ENCODE measurements at places on chromosomes 7 and 10. TPM values are rescaled to one million over a fixed set of nuclear protein-coding genes. Genes with fewer than 3 reads are reported as not detected.

SPDYE1 gene
- total RNA-seq: not detected

DNA sequence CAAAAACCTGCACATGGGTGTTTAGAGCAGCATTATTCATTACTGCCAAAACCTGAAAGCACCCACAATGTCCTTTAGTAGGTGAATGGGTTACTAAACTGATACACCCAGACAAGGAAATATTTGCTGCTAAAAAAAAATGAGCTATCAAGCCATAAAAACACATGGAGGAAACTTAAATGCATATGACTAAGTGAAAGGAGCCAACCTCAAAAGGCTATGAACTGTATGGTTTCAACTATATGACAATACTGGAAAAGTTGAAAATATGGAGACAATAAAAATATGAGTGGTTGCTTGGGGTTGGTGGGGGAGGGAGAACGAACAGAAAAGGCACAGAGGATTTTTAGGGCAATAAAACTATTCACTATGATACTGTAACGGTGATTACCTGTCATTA, 291.0 kb downstream of the TNS3 start:
- no peak overlapping the region for H3K27ac ChIP-seq
- no peaks in the 10 kb centered on the region for H3K27me3 ChIP-seq
- H3K36me3 ChIP-seq: no peaks in the 10 kb centered on the region
- DNase-seq: no peak
- no peak overlapping the region for H3K4me3 ChIP-seq
- H3K4me1 ChIP-seq: no peaks in the 10 kb centered on the region

DNA sequence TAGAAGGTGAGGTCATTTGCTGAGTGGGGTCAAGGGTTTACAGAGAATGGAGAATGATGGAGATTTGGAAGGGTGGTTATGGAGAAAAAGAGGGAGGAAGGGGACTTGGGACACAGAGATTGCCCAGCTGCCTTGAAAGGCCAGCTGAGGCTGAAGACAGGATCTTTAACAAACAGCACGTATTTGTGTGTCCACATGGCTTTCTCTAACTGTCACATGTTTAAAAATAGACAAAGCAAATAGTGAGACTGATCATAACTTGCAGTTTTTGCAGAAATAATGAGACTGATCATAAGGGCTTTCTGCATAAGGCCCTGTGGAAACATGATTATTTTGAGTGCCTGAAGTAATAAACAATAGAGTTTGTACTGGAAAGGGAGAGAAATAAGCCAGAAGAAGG, 212.7 kb downstream of the HDAC9 start:
- H3K27me3 ChIP-seq: no peaks in the 10 kb centered on the region
- H3K27ac ChIP-seq: no peak overlapping the region
- H3K4me1 ChIP-seq: no peaks in the 10 kb centered on the region
- no peak overlapping the region for H3K4me3 ChIP-seq
- no peak for DNase-seq

GRCh38 chr10:63491588-63492316, 26.0 kb upstream of the JMJD1C start:
- no peaks in the 10 kb centered on the region for H3K36me3 ChIP-seq
- H3K4me1 ChIP-seq: no peaks in the 10 kb centered on the region
- no peaks in the 10 kb centered on the region for H3K27me3 ChIP-seq
- peak; percentile 76 for DNase-seq
- peak overlapping the region; percentile 7 for H3K4me3 ChIP-seq

DNA sequence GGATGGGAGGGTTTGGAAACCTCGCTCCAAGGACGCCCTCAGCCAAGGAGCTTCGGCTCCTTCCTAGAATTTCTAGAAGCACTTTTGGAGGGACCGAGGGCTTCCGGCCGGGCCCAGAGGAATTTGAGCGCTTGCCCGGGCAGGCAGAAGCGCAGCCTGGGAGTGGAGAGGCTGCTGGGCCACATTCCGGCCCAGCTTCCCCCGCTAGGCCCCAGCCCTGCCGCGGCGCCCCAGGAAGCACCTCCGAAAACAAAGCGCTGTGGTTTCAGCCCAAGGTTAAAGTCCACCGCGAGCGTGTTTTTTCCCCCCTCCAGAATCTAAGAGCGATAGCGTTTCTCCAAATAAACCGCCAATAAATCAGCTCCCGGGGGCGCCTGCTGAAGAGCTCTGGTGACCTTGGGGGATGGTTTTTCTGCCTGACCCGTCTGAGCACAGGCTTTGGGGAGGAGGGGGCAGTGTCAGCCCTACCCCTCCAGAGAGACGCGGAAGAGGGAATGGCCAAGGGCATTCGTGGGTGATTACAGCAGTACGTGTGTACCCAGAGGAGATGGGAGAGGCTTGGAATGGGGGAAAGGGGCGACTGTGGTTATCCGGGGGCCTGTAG, 5.7 kb upstream of the TNRC18 start:
- H3K27me3 ChIP-seq: no peaks in the 10 kb centered on the region
- peak; percentile 60 for DNase-seq
- H3K27ac ChIP-seq: peak overlapping the region; percentile 99
- H3K4me1 ChIP-seq: no peaks in the 10 kb centered on the region
- H3K36me3 ChIP-seq: no peaks in the 10 kb centered on the region

- no peak overlapping the region for H3K27ac ChIP-seq
- H3K4me3 ChIP-seq: no peak overlapping the region
- H3K36me3 ChIP-seq: no peaks in the 10 kb centered on the region
- H3K27me3 ChIP-seq: no peaks in the 10 kb centered on the region
- DNase-seq: no peak
Observed at GRCh38 chr10:48774416-48775205, 89.9 kb downstream of the WDFY4 start.

- H3K36me3 ChIP-seq: no peaks in the 10 kb centered on the region
- no peaks in the 10 kb centered on the region for H3K27me3 ChIP-seq
- no peak for DNase-seq
- no peak overlapping the region for H3K27ac ChIP-seq
Observed at GRCh38 chr10:3290550-3290949, 118.0 kb upstream of the PITRM1 start.

GRCh38 chr7:1818575-1819258, 148.6 kb downstream of the ELFN1 start:
- no peaks in the 10 kb centered on the region for H3K27me3 ChIP-seq
- H3K36me3 ChIP-seq: no peaks in the 10 kb centered on the region
- no peak for DNase-seq
- no peak overlapping the region for H3K4me3 ChIP-seq
- H3K27ac ChIP-seq: no peak overlapping the region
- H3K4me1 ChIP-seq: no peaks in the 10 kb centered on the region

DNA sequence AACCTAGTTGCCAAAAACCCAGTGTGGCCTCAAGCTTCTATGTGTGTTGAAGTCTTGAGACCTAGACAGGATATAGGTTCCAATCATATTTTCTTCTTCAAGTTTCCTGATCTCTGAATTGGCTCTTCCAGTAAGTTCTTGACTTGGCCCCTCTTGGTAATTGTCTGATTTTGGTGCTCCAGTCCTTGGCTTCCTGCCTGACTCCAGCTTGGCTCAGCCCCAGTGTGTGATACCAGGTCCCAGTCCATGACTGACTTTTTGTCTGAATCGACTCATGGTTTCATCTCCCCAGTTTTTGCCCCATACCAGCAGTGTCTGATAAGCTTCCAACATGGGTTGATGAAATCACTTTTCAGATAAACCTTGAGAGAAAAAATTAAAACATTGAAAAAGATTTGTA, 72.3 kb downstream of the FAS start:
- no peaks in the 10 kb centered on the region for H3K27me3 ChIP-seq
- no peak overlapping the region for H3K27ac ChIP-seq
- DNase-seq: peak; percentile 29
- no peak overlapping the region for H3K4me3 ChIP-seq

DNA sequence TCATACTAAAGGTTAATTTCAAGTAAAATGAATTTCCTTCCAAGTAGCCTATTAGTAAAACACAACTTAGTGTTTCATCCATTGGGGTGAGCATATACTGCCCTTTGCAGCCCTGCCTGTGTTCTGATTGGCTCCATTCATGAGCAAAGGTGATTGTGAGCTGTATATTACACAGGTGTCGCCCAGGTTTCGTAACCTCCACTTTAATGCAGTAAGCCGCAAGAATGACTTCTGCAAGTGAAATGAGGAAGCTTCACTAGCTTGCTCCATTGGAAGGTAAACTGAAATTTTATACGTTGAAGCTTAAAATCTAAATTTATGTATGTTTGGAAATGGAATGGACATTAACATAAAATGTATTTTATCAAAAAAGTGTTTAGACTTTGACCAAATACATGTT, 24.4 kb downstream of the MTURN start:
- H3K4me3 ChIP-seq: no peak overlapping the region
- H3K27me3 ChIP-seq: no peaks in the 10 kb centered on the region
- H3K36me3 ChIP-seq: no peaks in the 10 kb centered on the region
- no peak for DNase-seq

DNA sequence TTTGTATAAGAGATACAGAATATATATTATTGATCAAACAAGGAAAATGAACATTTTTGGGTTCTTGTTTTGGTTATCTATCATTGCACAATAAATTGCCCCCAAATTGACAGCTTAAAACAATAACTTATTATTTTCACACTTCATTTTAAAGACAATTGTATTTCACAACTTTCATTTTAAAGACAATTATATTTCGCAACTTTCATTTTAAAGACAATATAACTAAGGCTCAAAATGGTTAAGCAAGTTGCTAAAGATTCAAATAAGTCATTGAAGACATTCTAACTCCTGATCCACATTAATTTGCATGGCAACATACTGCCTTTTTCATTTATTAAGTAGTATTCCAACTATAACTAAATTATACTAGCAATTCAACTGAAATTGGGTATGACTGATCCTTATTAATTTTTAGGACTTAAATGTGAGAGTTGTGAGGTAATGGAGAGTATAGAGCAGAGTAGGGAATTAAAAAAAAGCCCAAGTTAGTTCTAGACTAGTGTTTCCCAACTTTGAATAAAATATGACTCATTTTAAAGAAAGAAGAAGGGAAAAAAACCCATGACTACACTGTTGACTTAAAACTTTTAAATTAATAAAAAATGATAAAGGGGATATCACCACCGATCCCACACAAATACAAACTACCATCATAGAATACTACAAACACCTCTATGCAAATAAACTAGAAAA, 9.9 kb upstream of the STEAP2 start:
- H3K27ac ChIP-seq: no peak overlapping the region
- H3K36me3 ChIP-seq: no peaks in the 10 kb centered on the region
- H3K4me3 ChIP-seq: no peak overlapping the region
- H3K4me1 ChIP-seq: no peaks in the 10 kb centered on the region
- H3K27me3 ChIP-seq: no peaks in the 10 kb centered on the region

ANK3 gene
- total RNA-seq: 34.8 TPM

DNA sequence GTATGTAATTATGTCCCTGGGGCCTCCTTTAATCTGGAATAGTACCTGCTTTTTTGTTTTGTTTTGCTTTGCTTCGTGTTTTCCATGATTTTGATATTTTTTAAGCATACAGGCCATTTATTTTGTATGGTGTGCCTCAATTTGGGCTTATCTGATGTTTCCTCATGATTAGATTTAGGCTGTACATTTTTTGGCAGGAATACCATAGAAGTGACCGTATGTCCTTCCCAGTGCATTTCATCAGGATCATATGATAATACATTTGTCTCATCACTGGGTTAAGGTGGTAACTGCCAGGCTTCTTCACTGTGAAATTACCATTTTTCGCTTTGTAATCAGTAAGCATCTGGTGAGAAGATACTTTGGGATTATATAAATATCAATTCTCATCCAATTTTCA, 117.8 kb upstream of the SAMD8 start:
- H3K36me3 ChIP-seq: no peaks in the 10 kb centered on the region
- H3K27me3 ChIP-seq: no peaks in the 10 kb centered on the region
- DNase-seq: no peak
- no peak overlapping the region for H3K4me3 ChIP-seq
- peaks cover 15% of the 10 kb centered on the region for H3K4me1 ChIP-seq

- DNase-seq: no peak
- H3K27ac ChIP-seq: no peak overlapping the region
- no peaks in the 10 kb centered on the region for H3K27me3 ChIP-seq
- H3K4me3 ChIP-seq: no peak overlapping the region
Observed at GRCh38 chr10:30052062-30052461, 7.3 kb downstream of the JCAD start.

DNA sequence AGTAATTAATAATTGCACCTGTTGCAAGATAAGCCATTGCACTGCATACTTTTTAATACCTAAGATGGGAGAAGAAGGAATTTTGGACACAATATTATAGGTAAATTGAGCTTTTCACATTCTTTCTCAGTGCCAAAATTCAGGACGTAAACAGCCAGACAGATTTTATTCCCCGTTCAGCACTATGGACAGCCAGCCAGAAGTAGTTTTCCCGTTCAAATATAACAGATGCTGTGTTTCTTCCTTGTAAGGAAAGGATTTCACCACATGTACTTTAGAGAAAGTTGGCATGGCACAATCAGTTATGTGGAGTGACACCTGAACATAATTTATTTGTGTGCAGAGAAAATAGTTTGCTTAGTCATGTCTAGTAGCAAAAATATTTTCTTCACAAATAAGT, 34.8 kb downstream of the SEMA3E start:
- H3K27me3 ChIP-seq: no peaks in the 10 kb centered on the region
- no peak overlapping the region for H3K4me3 ChIP-seq
- no peak for DNase-seq
- H3K4me1 ChIP-seq: no peaks in the 10 kb centered on the region
- no peaks in the 10 kb centered on the region for H3K36me3 ChIP-seq
- H3K27ac ChIP-seq: no peak overlapping the region

- no peak overlapping the region for H3K4me3 ChIP-seq
- DNase-seq: no peak
- H3K36me3 ChIP-seq: no peaks in the 10 kb centered on the region
- H3K4me1 ChIP-seq: no peaks in the 10 kb centered on the region
Observed at GRCh38 chr7:77989981-77990566, 191.5 kb downstream of the PHTF2 start.

GARIN1A gene
- 6.6 TPM for total RNA-seq

DNA sequence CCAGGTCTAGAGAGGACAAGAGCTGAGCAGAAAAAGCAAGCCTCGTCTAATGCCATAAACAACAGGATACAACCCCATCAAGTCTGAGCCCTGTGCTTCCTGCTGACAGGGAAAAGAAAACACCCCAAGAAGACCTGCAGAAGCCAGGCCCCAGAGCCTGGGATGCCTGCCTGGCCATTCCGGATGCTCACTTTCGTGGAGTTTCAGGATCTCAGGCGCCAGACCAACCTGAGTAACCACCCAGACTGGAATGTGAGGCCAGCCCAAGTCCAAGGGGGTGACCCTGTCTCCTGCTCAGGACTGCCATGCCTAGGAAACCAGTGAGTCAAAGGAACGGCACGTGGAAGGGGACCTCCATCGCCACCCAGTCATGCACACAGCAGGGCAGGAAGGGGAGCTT, 74.3 kb downstream of the PLXNA4 start:
- no peak overlapping the region for H3K4me3 ChIP-seq
- H3K4me1 ChIP-seq: no peaks in the 10 kb centered on the region
- no peak for DNase-seq
- H3K36me3 ChIP-seq: no peaks in the 10 kb centered on the region
- H3K27ac ChIP-seq: no peak overlapping the region
- H3K27me3 ChIP-seq: no peaks in the 10 kb centered on the region

CALN1 gene
- 1.5 TPM for total RNA-seq
